ENCODE measurements at places on chromosomes 4 and X.

DNA sequence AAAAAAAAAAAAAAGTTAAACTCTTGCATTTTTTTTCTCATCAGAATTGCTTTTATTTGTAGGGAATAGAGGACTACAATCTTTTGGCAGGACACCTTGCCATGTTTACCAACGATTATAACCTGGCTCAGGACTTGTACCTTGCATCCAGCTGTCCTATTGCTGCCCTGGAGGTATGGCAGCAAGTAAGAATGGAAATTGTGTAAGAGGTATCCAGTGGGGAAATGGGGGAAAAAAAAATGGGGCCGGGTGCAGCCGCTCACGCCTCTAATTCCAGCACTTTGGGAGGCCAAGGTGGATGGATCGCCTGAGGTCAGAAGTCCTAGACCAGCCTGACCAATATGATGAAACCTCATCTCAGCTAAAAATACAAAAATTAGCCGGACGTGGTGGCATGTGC is 49.8 kb downstream of the WDR19 start:
- no peak for DNase-seq

- DNase-seq = no peak
Observed at GRCh38 chr4:34676400-34676799, 1567.9 kb downstream of the ARAP2 start.

GRCh38 chr4:175470131-175470530 is 341.9 kb downstream of the GPM6A start:
- DNase-seq = no peak

DNA sequence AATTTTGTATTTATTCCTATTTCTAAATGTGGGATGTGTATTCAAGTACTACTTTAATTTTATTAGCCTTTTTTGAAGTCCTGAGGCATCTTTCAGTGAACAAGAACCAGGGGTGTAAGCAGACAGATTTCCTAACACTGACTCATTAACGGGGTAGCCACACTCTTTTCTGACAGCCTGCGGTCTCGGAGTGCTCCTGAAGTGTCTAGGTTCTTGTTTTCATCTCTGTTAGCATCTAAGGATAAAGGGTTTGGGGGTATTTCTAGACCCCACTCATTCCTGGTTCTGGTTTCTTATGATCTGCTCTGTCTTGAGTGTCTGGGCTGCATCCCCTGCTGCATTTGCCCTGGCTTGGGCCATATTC is 71.9 kb downstream of the GC start:
- DNase-seq = no peak

- no peak for DNase-seq
Observed at GRCh38 chr4:165293061-165293460, 34.4 kb upstream of the MSMO1 start.

DNA sequence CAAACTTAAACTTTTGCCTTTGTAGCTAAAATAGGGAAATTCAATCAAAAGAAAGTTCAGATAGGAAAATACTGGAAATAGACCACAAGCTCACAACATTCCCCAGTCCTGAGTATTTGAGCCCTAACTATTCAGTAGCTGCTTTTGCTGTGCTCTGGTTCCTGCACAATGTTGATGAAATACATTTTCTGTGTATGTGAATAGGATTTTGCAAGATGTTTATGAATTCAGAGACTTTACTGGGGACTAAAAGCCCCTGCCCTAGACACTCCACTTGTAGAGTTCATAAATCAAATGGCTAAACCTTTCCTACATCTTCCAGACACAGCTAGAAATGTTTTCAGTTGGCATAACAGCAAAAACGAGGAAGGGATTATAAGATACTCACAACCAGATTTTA is 105.9 kb downstream of the FBXO8 start:
- DNase-seq = no peak

- DNase-seq = no peak
Observed at GRCh38 chrX:150161193-150161592, 201.9 kb upstream of the MAMLD1 start.

DNA sequence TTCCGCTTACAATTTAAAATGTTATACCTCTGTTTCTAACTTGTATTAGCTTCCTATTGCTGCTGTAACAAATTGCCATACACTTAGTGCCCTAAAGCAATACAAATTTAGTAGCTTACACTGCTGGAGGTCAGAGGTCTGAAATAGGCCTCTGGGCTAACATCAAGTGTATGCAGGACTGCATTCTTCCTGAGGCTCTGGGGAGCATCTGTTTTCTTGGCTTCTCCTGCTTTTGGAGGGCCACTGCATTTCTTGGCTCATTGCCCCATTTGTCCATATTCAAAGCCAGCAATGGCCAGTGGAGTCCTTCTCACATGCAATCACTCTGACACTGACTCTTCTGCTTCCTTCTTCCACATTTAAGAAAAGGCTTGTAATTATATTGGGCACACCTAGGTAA is 639.8 kb upstream of the INTU start:
- no peak for DNase-seq

- no peak for DNase-seq
Observed at GRCh38 chr4:45199736-45200135, 473.4 kb upstream of the GNPDA2 start.

DNA sequence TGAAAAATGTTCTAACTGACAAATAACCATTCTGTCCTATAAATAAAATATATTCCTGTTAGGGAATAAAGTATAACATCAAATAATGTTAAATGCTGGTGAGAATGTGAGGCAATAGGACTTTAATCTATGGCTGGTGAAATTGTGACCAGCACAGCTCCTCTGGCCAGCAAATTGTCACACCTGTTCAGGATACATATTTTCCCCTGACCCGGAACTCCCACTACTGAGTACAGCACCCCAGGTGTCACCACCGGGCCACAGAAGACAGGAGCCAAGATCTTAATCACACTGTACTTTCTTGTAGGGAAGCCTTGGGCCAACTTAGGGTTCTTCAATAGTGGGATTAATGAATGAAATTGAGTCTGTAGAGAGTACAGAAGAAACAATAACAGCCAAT is 33.2 kb downstream of the C4orf33 start:
- no peak for DNase-seq

Data from T follicular helper cell (primary cell).